ENCODE measurements at places on chromosomes 11 and 22. TPM values are rescaled to one million over a fixed set of nuclear protein-coding genes. Genes with fewer than 3 reads are reported as not detected.
A peak's percentile ranks its signal among the peaks of the same experiment; 100 is the strongest.

KDM4E gene
- total RNA-seq: not detected

GRCh38 chr11:70191495-70192140, 11.5 kb upstream of the FADD start:
- DNase-seq: no peak

TTC36 gene
- total RNA-seq: 1.1 TPM

- DNase-seq: no peak
Measured at GRCh38 chr22:30573594-30574094, 821 bp downstream of the GAL3ST1 start.

DNA sequence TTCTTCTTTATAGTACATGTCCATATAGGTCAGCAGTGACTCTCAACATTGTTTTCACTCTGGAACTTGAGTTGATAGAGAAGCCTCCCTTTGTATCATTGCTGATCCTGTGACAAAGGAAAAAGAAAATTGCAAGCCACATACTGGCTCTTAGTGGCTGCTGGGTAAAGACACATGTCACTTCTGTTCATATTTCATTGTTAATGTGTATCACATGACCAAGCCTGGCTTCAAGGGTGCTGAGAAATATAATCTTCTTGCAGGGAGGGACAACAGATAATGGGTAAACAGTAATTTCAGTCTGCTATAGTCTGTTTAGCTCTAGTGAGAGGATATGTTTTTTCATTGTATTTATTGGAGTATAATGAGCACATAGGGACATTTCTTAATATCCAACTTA, 173.3 kb downstream of the PGR start:
- DNase-seq: no peak

DNA sequence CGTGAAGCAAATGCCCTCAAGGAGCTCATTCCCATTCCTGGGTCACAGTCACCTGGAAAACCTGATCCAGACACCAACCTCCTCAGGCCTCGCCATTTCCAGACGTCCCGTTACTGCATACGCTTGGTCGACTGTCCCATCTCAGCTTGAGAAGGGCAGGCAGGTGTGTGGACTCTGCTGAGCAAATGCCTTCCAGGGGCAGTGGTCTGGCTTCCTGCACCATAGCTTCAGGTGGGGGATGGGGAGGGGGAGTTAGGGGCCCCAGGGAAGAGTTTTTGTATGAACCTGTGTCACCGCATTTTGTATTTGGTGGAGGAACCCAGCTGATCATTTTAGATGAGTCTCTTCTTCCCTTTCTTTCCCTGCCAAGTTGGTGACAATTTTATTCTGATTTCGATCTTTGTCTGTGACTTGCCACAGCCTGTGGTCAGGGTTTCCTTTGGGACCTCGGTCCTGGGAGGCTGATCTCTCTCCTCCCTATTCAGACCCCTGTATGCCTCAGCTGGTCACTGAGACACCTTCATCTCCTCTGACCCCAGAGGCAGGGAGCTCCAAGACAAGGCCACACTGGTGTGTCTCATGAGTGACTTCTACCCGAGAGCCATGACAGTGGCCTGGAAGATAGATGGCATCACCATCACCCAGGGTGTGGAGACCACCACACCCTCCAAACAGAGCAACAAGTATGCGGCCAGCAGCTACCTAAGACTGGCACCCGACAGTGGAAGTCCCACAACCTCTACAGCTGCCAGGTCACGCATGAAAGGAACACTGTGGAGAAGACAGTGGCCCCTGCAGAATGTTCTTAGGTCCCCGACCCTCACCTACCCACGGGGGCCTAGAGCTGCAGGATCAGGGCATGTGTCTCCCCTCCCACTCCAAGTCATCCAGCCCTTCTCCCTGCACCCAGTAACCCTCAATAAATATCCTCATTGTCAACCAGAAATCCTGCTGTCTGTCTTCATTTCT, 22.9 kb downstream of the IGLL5 start:
- DNase-seq: no peak

B3GAT1 gene
- 0.77 TPM for total RNA-seq

DNA sequence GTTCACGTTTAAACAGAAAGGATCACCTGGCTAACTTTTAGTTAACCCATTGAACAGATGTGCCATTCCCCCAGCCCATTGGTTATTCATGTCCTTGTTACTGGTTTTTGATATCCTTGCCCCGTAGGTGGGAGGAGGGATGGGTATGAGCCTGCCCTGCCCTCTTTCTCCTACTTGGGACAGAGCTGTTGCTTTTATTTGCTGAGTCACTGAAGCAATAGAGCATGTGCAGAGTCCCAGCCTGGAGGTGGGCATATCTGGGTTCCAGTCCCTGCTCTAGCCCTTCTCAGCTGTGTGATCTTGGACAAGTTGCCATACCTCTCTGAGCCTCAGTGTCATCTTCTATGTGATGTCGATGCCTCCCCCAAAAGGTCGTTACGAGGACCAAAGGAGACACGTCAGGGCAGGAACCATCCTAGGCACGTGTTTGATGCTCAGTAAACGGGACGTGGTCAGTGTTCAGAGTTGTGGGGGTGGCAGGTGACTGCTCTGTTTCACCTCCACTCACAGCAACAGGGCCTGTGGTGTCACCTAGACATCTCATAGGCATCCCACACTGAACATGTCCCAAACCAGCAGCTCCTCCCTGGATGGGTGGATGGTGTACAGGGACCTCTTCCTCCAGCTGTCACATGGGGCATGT, 61.0 kb downstream of the BMAL1 start:
- peak; percentile 32 for DNase-seq

- DNase-seq: no peak
Measured at GRCh38 chr11:22273781-22274180, 64.4 kb upstream of the SLC17A6 start.

SULT4A1 gene
- total RNA-seq: not detected

KCNC1 gene
- total RNA-seq: not detected

- DNase-seq: no peak
Measured at GRCh38 chr22:44206696-44207095, 26.0 kb downstream of the PARVG start.

CARNS1 gene
- total RNA-seq: 4.3 TPM

DNAJB7 gene
- not detected for total RNA-seq

GRCh38 chr11:33861941-33862589, 29.8 kb downstream of the LMO2 start:
- no peak for DNase-seq

GRCh38 chr11:26227301-26227746, 104.6 kb upstream of the ANO3 start:
- DNase-seq: no peak
